ENCODE measurements at places on chromosomes 6 and 20. TPM values are rescaled to one million over a fixed set of nuclear protein-coding genes. Genes with fewer than 3 reads are reported as not detected.

Gene DUSP15
- 3.2 TPM for total RNA-seq

Gene C6orf15
- total RNA-seq, result not detected

Gene FAM83B
- total RNA-seq, result 0.05 TPM

Gene MACROD2
- 2.9 TPM for total RNA-seq

GRCh38 chr6:104705095-104705707 lies 154.5 kb downstream of the HACE1 start:
- DNase-seq, result no peak

DNA sequence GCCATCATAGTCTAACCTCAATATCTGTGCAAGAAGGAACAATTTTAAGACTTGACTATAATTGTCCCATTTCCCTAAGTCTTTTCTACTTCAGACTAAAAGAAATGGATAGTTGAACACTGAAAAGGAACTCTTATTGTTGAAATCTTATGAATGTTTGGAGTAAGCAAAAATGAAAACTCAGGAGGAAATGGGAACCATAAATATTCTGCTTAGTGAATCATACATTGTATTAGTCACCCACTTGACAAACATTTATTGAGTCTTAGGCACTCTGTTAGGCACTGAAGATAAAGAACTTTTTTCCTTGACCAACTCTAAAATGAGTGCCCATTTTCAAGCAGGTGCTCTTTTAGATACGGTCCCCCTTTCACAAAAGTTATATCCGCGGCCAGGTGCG lies 8.7 kb downstream of the CCDC170 start:
- DNase-seq, result no peak

DNA sequence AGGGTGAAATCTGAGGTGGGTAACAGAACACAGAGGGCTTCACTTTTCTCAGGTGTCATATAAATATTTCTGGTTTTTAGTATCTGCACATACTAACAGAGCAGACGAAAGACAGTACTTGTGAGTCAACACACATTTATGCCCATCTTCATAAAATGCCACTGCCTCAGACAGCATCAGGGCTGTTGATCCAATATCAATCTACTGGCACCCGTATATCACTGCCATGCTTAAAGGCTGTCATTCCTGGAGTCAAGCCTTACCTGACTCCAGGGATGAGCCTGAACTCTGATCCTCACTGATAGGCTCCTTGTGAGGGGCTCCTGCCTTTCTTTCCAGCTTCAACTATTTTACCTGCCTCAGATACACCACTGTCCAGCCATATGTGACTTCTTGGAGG lies 595.7 kb downstream of the TFAP2B start:
- DNase-seq, result no peak

- no peak for DNase-seq
Measured at GRCh38 chr6:125285936-125286335, 15.8 kb downstream of the HDDC2 start.

DNA sequence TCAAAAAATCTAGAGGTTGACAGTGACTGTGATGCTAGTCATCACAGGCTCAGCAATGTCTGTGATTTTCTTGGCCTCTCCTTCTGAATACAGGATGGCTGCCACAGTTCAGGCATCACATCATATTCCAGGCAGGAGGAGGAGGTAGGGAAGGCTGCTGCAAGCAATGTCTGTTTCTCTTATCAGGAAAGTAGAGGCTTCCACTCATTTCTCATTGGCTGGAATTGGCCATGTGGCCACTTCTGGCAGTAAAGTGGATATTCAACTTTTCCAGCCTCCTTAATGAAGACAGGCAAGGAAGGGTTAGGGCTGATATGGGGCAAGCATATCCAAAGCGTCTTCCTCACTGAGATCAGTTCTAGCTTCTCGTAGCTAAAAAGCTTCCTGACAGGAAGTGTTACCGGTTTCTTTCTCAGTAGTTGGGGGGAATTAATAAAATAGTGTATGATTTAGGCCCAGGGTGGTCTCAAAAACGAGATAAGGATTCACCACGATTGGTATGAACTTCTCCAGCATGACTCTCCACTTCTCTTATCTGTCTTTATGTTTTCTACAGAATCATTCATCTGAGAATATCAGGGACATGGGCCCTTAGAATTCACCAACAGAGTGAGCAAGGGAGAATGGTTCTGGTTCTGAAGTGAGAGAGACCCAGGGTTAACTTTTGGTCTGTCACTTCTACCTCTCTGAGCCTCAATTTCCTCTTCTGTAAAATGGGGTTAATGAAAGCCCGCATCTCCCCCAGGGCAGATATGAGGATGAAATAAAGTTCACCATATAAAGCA lies 32.7 kb upstream of the PSMF1 start:
- DNase-seq, result no peak

DNA sequence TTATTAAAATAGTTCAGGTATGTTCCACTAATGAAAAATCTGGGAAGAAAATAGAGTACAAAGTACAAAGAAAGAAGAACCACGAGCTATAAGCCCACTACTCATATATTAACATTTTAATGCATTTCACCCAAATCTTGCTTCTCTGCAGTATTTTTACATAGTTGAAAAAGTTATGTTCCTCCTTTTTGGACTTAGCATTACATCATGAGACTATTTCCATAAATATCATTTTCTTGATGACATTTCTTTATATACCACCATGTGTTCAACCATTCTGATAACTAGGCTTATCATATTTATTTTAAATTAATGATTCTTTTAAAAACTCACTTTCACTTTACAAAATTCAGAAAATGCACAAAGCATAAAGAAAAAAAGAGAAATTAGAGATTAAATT lies 3.0 kb downstream of the IPCEF1 start:
- no peak for DNase-seq

DNA sequence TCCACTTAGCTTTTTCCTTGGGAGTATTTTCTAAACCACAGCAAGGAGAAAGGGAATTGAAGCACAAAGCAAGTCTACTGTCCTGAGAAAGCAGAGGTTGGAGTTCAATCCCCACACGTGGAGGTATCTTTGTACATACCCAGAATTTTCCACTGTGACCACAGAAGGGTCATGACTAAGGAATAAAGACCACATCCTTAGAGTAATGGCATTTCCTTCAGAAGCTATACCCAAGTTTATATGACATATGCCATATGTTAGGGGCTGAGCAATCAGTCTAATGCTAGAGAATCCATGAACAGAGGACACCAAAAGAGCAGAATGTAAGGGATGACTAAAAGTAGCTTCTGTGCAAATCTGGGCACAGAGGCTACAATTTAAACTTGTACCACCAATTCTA lies 46.4 kb downstream of the ATG5 start:
- no peak for DNase-seq

All from GM12878 (cell line).